ENCODE measurements at places on chromosomes 1 and 21. TPM values are rescaled to one million over a fixed set of nuclear protein-coding genes. Genes with fewer than 3 reads are reported as not detected.

GRCh38 chr21:43354666-43355065 lies 72.3 kb downstream of the SIK1 start:
- no peak for DNase-seq

DNA sequence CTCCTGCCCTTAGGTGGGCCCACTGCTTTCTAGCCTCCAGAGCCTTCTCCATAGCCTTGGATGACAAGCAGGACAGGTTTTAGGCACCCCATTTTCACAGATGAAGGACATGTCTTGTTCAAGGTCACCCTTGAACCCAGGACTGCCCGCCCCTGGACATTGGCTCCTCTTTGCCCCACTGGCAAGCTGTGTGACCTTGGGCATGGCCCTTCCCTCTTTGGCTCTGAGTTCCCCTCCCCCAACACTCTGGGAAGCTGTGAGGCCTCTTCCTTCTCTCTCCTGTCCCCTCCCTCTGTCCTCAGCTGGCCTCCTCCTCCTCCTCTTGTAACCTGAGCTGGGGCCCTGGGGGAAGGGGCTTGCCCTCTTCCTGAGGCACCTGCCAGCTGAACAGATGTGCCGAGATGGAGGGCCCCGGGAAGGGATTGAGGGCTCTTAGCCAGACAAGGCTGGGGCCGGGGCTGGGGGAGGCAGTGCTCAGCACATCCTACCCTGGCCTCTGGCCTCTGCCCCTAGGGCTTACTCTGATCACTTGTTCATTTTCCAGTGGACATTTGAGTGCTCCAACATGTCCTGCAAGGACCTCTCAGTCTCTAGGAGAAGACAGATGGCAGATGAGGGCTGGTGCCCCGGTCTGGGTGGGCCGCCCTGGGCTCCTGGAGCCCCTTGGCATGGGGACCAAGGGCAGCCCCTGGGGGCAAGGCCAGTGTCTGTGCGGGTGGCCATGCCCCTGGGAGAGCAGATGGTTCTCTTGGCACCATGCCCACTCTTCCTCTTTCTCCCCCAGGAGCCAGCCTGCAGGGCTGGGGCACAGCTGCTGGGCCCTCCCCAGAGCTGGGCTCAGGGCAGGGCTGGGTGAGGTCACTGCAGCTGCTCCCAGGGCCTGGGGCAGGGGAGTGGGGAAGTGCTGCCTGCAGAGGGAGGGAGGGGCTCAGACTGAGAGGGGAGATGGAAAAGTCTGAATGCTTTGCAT lies 10.7 kb downstream of the FOXO6 start:
- no peak for DNase-seq

DNA sequence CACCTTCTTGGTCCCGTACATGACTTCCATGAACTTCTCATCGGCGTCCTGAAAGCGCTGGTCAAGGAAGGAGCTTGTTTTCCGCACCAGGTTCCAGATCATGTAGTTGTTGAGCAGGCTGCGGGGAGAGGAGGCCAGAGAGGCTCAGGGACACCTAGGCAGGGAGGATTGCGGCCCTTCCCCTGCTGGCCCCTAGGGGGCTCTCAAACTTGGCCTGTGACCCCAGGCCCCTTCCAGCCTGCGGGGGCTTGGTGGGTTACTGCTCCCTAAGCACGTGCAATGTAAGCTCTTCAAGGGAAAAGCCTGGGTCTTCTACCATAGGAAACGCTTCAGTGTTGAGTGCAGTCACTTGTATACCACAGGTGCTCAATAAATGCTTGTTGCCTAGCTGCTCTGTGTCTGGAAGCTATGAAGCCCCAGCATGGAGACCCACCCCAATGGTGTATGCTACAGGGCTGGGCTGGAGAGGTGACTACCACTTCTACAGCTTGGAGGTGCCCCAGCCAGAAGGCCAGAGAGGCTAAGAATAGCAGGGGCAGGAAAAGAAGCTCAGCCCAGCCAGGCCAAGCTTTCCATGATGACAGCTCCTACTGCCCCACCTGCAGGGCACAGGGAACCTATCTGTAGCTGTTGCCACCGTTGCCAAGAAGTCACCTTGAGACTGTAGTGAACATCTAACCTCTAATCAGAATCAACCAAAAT lies 45.1 kb downstream of the ECE1 start:
- no peak for DNase-seq

DNA sequence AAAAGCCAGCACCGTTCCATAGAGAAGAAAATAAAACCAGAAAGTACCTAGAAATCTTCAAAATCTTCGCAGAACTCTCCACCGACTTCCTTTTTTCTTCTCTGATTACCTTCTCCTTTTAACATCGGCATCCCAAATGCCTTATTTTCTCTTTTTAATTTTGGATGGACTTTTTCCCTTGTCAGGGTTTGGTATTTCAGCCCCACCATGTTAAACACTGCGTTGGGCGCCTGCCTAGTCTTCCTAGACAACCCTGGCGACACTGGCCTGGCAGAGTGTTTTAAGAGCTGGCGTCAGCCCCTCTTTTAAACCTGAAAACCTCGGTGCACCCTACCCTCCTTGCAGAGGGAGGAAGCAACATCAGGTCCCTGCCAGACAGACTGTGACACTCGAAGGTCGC lies 66.0 kb upstream of the EFHD2 start:
- DNase-seq: no peak

- no peak for DNase-seq
Observed at GRCh38 chr1:42937141-42937696, 21.4 kb downstream of the SLC2A1 start.

DNA sequence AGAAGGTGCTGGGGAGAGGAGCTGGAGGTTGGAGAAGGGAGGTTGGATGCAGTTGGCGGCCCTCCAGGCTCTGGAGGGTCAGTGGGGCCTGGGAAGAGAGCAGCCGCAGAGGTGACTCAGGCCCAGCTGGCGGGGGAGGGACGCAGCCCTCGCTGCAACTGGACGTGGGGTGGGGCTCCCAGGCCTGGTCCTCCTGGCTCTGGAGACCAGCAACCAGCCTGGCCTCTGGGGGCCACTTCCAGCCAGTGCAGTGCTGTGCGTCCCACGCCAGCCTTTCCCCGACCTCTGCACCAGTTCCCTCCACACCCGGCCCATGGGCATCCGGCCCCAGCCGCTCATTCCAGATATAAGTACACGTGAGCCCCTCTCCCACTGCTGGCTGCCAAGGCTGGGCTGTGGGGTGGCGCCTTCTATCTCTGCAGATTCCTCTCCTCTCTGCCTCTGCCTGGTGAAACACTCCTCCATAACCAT lies 38.0 kb upstream of the COL18A1 start:
- DNase-seq: no peak

GRCh38 chr1:78712467-78713051 lies 62.9 kb downstream of the IFI44 start:
- no peak for DNase-seq

HSPA6 gene
- total RNA-seq: 0.47 TPM

RPE65 gene
- total RNA-seq: not detected

TMPRSS15 gene
- total RNA-seq: not detected

Measured in activated CD8-positive, alpha-beta memory T cell treated with anti-CD3 and anti-CD28 coated beads, Interleukin-2, amount 10 ng/mL, durations not matched to agents 7 days and 5 days (primary cell).